Naive thymus-derived CD8-positive, alpha-beta T cell (primary cell): ENCODE measurements at places on chromosomes 2 and 18.

- no peak for DNase-seq
Measured at GRCh38 chr2:36367895-36368353, 12.3 kb downstream of the CRIM1 start.

GRCh38 chr2:169705927-169706326, 11.7 kb downstream of the PHOSPHO2 start:
- DNase-seq = no peak

GRCh38 chr2:220552790-220553535, 925.5 kb downstream of the SLC4A3 start:
- DNase-seq = no peak

DNA sequence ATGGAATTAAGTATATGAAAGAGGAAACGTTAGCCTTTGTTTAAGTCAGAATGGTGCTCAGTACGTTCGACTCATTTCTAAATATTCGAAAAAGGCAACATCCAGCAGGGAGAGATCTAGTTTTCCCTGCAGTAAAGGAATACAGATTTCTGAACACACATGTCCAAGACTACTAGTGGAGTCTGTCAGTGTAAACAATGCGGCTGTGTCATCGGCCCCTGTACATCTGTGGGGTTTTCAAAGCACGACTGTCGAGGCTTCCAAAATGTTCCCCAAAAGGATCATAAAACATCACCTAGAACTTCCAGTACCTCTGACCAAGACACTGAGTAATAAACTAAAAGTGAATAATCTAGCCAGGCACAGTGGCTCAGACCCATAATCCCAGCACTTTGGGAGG, 112.8 kb downstream of the ZNF516 start:
- no peak for DNase-seq

- no peak for DNase-seq
Measured at GRCh38 chr2:191187105-191187829, 36.5 kb upstream of the STAT4 start.

DNA sequence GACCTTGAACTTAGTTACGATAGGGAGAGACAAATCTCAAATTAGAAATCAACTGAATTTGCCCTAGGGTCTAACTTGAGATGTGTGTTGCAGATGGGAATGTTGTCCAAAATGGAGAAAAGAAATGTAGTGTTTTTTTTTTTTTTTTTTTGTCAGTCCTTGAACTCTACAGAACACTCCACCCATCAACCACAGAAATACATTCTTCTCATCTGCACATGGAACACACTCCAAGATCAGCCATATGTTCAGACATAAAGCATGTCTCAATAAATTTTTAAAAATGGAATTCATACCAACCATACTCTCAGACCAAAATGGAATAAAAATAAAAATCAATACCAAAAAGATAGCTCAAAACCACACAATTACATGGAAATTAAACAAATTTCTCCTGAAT, 526.5 kb downstream of the FBXO15 start:
- no peak for DNase-seq

GRCh38 chr2:42238644-42239288, 69.6 kb downstream of the EML4 start:
- peak; percentile 22 for DNase-seq

- no peak for DNase-seq
Measured at GRCh38 chr2:126849486-126849885, 49.2 kb upstream of the TEX51 start.

- no peak for DNase-seq
Measured at GRCh38 chr18:67183398-67183797, 333.1 kb downstream of the DSEL start.

- DNase-seq = no peak
Measured at GRCh38 chr2:140295767-140296166, 1515.6 kb upstream of the NXPH2 start.

DNA sequence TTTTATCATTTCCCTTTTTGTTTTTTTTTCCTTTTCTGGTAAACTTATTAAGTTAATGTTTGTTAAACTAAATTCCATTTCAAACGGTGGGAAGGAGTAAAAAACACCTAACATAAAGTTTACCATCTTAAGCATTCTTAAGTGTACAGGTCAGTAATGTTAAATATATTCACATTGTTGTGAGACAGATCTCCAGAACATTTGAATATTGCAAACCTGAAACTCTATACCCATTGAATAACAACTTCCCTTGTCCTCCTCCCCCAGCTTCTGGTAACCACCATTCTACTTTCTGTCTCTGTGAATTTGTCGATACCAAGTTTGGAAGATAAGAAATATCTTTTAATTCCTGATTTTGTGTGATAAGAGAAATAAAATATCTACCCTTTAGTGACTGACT, 12.0 kb upstream of the NAT8 start:
- no peak for DNase-seq

DNA sequence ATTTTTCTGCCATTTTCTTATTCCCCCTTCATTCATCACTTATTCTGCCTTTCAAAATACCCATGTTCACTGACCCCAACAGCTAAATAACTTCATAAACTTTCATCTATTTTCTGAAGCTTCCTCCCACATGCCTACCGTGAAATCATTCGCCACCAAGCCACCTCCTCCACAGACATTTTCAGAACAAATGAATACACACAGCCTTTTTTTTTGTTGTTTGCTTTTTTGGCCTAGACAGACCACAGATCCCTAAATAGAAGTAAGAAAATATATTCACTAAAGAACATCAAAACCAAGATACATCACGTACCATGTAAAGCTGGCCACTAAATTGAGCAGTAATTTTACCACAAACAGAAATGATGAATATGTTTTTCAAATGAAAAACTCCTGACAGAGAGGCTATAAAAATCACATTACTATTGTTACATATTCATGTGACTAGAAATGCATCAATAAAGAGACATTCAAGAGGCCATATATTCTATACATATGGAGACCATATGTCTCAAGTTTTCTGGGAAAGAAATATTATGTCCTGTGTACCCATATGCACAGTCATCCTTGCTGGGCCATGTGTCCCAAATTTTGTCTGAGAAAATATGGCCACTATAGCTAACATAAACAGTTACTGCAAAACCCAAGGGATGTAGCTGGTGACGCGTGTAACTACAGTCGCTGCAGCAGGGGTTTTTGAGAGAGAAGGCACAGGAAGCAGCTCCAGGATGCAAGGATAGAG, 200.3 kb downstream of the FBXO15 start:
- DNase-seq = no peak

GRCh38 chr2:19893520-19894133, 8.2 kb downstream of the TTC32 start:
- no peak for DNase-seq

DNA sequence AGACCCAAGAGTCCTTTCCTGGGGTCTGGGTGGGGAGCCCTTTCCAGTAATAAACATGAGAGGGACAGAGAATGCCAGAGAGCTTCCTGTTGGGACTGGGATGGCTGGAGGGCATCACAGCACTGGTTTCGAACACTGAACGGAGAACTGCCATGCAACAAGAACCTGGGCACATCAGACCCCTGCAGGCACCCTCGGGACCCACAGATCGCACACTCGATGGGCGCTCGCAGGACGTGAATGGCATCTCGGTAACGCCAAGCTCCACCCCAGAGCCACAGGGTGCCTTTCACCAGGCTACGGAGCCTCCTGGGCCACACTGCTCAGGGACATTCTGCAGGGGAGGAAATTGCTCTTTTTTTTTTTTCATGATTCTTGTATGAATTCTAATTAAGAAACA, 25.1 kb downstream of the SLC66A2 start:
- DNase-seq = no peak

- DNase-seq = no peak
Measured at GRCh38 chr18:57014772-57015413, 132.0 kb upstream of the BOD1L2 start.

DNA sequence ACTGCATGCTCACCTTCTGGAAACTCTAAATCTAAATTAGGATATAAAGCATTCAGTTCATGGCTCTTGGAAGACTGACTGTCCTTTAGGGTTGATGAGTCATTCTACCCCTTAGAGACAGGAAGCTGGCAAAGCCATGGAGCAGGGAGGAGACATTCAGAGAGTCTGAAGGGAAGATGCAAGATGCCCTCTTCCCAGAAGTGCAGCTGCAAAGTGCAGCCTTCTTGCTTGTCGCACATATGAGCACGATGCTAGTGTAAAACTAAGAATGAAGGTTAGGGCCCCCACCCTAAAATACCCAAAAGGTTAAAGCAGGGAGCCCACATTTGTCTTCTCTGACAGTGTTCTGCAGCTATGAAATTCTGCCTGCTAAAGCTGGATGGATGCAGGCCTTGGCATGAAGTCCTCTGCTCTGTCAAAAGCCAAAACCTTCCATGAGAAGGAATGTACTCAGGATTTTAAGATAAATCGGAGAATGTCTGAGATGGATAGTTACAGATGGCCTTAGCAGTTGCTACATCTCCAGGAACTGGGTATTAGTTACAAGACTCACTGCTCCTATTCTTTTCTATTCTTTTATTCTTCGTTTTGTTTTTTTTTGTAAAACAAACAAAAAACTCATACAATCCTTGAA, 89.7 kb downstream of the POLE4 start:
- no peak for DNase-seq

GRCh38 chr2:80852079-80852807, 547.7 kb upstream of the LRRTM1 start:
- no peak for DNase-seq

DNA sequence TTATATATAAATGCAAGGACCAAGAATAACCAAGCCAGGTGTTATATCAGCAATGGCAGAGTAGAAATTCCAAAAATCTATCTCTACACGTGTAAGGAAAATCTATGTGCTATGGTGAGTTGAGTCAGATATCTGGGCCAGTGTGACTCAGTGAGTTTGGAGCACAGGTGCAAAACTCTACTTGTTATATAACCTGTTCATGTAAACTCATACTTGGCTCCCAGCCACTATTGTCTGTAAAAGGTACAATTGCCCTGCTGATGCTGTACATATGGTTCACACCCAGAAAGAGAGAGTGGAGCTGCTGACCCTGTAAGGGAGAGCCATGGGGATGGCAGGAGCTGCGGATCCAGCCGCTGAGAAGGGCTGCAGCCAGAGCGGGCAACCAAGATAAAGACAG, 112.0 kb downstream of the TRABD2A start:
- DNase-seq = no peak

GRCh38 chr2:43086451-43087221, 139.8 kb downstream of the ZFP36L2 start:
- DNase-seq = no peak

DNA sequence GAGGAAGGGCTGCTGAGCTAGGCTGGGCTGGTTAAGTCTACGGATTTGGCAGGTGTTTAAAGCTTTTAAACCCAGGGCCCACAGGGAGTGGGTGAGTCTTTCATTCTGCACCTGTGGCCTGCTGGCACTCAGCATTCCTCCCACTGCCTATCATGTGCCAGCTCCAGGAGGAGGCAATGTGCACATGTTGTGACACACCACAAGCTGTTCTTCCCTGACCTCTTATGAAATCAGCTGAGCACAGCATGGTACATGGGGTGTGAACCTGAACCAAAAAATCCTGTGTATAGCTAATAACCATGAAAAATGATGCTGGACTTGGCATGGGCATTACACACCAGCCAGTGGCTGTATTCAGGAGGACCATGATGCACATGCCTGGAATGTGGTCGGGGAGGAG, 297.9 kb upstream of the MMADHC start:
- DNase-seq = no peak

- DNase-seq = no peak
Measured at GRCh38 chr2:16256601-16257321, 316.4 kb downstream of the MYCN start.

DNA sequence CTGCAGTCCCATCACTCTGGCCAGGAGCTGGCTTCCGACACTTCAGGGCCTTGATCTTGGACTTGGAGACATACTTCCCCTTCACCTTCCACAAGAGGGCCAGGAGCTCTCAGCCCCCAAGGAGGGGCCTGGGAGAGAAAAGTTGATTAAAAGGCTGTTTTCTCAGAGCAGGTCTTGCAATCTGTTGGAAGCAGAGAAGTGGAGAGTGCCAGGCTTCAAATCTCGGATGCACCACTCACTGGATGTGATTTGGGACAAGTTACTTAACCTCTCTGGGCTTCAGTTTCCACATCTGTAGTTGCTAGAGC, 255.3 kb downstream of the CYP26B1 start:
- no peak for DNase-seq

- no peak for DNase-seq
Measured at GRCh38 chr2:52181080-52181479, 1149.1 kb upstream of the NRXN1 start.

DNA sequence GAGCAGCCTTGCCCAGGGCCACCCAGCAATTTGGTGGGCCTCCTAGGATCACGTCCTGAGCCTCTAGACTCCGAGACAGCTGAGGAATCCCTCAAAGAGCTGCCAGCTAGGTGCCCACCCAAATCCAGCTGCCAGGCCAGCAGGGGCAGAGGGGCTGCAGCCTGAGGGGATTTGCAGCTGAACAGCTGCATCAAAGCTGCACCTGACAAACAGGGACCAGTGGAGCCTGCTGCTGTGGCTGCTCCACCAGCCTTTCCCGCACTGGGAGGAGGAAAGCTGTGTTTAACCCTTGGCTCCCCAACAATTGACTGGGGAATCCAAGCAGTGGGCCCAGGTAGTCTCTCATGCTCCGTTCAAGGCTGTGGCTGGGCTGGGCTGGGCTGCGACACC, 8.2 kb downstream of the ADRA2B start:
- no peak for DNase-seq

GRCh38 chr2:238855891-238856580, 8.2 kb downstream of the TWIST2 start:
- DNase-seq = no peak

- DNase-seq = no peak
Measured at GRCh38 chr2:174965992-174966744, 39.0 kb downstream of the CHN1 start.

DNA sequence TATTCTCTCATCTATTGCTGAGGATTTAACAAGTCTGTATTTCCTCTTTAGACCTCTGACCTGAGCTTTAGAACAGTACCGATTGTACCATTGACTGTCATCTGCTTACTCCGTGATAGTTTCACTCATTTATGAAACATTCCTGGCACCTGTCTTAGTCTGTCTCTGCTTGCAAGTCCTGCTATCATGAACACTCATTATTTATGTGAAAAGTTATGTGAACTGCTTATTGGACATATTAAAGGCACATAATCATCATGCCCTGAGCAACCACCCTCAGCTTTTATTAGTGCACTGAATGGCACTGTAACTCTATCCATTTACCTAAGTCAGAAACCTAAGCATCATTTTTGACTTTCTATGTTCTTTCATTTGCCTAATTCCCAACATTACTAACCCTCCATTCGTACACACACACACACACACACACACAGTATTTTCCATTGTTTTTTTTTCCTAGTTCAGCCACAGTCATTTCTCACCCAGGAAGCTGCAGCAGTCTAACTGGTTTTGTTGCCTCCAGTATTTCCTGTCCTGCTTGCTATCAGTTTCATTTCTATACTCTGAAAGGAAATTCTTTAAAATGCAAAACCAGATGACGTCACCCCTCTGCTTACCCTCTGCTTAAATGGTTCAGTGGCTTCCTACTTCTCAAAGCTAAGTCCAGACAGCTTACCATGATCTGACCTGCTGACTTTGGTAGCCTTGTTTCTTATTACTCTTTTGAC, 146.1 kb downstream of the HAUS1 start:
- DNase-seq = peak; percentile 41

- no peak for DNase-seq
Measured at GRCh38 chr2:168683996-168684395, 118.4 kb upstream of the NOSTRIN start.

- DNase-seq = no peak
Measured at GRCh38 chr2:25688236-25688635, 14.9 kb upstream of the DTNB start.

GRCh38 chr18:525036-525797, 24.7 kb upstream of the COLEC12 start:
- DNase-seq = no peak
